Stimulated activated CD8-positive, alpha-beta memory T cell treated with anti-CD3 and anti-CD28 coated beads, Interleukin-7, amount 100 ng/mL, for 1 hour (primary cell): ENCODE measurements at places on chromosomes 4 and X.

DNA sequence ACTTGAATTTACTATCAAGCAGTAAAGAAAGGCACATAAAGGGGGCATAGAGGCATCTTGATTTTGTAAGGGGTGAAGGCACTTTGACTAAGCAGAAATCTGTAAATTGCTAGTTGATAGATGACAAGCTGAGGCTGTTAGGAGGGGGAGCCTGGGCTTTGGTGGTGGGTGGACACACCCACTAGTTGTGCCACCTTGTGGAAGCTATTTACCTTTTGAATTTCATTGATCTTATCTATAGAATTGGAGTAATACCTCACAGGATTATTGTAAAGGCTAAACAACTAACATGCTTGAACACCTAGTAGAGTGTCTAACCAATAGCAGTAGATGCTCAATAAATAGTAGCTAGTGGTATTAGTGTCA, 142.8 kb upstream of the KCNIP4 start:
- no peak for DNase-seq

DNA sequence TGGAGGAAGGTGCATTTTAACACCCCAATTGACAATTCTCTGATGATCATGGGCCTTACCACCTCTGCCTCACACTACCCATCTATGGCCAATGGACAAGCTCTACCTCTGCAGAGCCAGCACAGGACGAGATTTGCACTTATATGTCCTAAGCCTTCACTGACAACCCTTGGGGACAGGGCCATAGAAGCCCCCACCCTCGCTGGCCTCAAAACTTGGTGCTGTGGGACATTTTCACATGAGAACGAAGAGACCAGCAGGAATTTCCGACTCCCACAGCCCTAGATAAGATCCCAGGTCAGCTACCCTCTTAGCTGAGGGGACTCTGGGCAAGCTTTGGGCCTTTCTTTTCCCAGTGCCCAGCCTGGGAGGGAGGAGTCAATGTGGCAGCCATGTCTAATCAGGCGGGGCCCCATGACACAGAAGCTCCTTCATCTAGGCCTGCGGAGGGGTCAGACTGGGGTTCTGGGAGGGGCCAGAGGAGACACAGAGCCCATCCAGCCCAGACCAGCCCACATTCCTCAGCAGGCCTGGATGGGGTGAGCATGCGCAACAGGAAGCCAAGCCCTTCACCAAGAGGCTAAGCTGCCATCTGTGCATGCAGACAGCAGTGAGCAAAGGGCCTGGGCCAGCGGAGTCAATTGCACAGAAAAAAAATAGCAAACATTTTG, 12.1 kb downstream of the PJA1 start:
- no peak for DNase-seq

GRCh38 chr4:75714011-75714410, 10.4 kb upstream of the USO1 start:
- no peak for DNase-seq

- DNase-seq: no peak
Observed at GRCh38 chr4:67576059-67576466, 17.5 kb downstream of the STAP1 start.

- no peak for DNase-seq
Observed at GRCh38 chr4:153205757-153206156, 1.5 kb downstream of the TRIM2 start.

DNA sequence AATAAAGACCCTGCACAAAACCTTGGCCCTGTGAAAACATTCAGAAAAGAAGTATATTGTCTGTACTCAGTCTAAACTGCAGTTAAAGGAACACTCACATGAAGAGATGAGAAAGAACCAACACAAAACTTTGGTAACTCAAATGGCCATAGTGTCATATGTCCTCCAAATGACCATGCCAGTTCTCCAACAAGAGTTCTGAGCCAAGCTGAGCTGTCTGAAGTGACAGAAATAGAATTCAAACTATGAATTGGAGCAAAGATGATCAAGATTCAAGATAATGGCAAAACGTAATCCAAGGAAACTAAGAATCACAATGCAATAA, 739.3 kb upstream of the NDST4 start:
- DNase-seq: no peak

DNA sequence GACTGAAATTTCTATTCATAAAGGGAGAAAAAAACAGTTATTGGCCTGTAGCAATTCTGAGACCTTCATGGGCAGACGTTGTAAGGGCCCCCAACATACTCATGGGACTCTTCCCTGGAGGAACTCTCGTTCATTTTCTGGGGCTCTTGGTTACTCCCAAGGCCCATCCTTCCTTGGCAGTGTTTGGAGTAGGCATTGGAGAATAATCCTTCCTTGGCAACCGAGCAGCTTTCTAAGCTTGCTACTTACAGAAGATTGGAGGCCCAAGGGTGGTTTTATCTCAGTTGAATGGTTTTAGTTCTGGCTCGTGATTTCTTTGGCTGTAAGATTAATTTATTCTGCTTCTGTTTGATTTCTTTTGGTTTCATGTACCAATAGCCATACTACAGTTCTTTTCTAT, 50.4 kb downstream of the ALG13 start:
- no peak for DNase-seq

DNA sequence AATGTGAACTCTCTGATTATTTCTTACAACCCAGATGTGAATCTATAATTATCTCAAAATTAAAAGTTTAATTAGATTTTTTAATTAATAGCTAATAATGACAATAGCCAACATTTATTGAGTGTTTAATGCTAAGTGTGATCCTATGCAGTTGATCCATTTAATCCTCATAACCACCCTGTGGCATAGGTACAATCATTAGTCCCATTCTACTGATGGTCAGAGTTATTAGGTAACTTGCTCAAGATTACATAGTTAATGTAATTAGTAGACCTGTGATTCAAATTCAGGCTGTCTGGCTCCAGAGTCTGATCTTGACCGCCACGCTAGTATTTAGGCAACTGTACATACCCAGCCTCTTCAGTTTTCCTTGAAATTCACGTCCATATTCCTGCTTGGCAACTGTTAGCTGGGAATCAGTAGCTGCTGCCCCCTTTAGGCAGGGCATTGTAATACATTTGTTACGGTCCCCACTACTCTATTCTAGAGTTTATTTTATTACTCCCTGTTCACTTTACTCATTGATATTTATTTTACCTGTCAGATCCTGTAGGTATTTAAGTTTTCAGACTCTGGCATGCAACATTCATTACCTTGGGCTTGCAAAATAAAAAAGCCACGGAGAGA, 20.6 kb upstream of the TEC start:
- no peak for DNase-seq

- no peak for DNase-seq
Observed at GRCh38 chrX:27966492-27966891, 14.8 kb downstream of the DCAF8L1 start.

- no peak for DNase-seq
Observed at GRCh38 chr4:5452156-5452555, 256.2 kb downstream of the EVC2 start.

DNA sequence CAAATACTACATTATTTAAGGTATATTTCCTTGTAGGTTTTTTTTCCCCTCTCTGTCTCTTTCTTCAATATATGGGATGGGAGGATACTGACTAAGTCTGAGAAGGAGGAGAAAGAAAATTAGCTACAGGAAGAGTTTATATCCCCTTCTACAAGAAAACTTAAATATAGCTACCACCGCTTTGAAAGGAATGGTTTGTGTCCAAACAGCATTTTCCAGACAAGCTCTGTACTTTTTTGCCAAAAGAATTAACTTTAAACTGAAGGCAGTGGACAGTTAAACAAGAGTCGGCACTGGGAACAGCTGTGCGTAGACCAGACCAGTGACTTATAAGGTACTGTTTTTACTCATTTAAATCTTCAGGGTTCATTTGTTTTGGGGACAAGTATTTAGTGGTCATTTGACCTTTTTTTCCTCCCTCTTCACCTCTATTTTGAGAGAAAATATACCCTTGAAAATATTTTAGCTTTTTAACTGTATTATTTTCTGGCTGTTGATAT, 303.7 kb downstream of the ARHGAP24 start:
- DNase-seq: no peak

DNA sequence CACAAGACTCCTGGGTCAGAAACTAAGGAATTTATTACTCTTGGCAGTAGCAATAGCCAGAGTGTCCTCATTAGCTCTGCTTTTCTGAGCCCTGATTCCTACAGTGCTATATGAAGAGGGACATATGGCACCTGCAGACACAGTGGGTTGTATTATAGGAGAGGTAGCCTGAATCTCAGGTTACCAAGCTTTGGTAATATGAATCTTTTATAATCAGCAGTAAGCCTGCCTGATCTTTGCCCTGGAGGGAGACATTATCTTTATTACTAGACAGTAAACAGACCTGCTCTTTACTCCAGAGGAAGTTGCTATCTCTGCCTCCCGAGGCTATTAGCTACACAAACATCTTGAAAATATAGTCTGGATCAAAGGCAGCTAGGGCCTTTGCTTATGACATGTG, 62.5 kb upstream of the HOPX start:
- DNase-seq: no peak

DNA sequence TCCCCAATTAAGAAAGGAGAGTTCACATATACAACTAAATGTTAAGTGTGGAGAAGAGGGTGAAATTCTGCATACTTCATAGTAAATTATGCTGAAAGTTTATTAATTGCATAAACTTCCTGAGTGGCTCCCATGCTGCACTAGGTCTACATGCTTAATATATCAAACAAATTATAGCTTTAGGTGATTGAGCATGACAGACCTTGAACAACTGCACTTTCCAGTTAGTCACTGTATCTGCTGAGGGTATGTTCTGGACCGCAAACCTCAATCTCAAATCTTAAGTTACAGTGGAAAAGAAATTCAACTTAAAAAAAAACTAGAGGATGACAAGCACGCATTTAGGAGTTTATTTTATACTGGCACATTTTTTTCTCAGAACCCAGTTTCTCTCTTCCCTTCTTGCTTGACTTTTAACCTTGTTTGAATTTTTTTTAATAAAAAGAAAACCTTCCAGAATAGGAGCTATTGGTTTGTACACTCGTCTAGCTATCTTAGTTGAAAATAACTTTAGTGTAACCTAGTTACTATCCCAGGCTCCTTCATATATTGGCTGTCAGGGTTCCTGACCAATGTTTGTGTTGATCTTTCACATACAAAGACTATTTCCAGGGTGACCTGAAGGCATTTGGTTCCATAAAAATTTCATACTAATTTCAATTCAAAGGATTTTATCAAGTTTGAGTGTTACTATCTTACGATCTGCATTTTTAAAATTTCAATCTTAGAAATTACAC, 10.2 kb upstream of the FAM120C start:
- no peak for DNase-seq

GRCh38 chr4:67158666-67159065, 386.6 kb downstream of the CENPC start:
- no peak for DNase-seq

DNA sequence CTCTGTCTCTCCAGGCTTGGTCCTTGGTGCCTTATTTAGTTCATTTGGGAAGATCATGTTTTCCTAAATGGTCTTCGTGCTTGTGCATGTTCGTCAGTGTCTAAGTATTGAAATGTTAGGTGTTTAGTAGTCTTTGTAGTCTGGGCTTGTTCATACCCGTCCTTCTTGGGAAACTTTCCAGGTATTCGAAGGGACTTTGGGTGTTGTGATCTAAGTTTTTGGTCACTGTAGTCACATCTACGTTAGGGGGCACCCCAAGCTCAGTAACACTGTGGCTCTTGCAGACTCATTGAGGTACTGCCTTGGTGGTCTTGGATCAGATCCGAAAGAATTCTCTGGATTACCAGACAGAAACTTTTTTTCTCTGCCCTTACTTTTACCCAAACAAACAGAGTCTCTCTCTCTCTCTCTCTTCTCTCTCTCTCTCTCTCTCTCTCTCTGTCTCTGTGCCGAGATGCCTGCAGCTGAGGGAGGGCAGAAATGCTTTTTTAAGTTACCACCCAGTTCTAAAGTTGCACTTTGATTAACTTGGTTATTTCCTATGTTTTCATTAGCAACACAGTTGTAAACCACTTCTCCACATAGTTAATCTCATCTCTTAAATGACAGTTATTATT, 67.6 kb upstream of the SLC7A3 start:
- DNase-seq: no peak

- no peak for DNase-seq
Observed at GRCh38 chrX:9352694-9353411, 112.0 kb upstream of the TBL1X start.

DNA sequence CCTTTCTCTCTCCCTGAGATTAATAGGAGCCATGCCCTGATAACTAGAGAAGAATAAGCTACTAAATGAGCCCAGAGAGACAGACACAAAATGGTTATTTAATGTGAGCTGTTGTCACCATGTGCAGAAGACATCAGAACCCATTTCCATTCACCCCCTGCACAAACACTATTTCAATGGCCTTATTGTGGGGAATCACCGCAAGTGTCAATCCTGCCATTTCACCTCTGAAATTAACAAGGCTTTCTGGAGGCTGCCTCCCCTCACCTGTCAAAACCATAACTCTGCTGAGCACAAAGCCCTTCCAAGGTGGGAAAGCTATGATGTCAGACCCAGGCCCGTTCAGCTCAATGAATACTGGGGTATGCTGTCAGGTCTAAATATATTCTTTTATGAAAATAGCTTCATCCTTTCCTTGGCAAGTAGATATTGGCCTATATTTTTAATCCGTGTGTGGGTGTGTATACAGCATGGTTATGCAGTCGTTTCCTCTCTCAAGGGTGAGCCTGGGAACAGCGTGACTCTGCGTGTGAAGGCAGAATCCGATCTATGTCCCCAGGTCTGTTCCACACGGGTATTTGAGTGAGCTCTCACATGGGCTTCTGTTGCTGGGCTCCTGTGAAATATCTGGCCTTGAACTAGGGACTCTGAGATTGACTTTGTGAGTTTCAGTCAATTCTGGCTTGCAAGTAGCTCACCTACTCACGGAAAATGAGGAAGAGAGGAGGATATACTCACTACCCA, 266.3 kb downstream of the FBXW7 start:
- no peak for DNase-seq

GRCh38 chr4:71240094-71240493, 98.7 kb upstream of the SLC4A4 start:
- no peak for DNase-seq

DNA sequence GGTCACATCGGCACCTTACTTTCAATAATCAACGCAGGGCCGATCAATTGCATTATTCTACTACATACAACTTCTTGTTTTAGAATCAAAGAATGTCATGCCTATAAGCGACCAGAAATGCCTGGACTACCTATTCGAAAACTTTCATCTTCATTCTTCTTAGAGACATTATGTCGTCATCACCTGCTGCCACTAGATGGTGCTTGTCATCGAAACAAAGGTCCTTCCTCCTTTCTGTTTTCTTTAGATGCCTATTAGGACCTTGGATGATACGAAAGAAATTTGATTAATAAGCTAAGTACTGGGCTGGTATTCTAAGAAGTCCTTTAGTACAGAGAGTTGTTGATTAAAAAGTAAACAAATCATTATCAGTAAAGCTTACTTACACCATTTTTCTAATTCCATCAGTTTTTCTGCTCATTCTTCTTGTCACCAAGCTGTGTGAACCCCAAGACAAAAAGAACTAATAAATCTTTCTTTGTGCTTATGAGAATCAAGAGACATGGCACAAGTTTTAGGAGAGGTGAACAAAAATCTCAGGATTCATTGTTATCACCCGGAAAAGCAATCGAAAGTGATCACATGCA, 154.5 kb upstream of the SLC4A4 start:
- DNase-seq: peak; percentile 5

GRCh38 chrX:45740291-45740690, 539.6 kb upstream of the DIPK2B start:
- DNase-seq: no peak

- DNase-seq: no peak
Observed at GRCh38 chr4:156496797-156497196, 474.8 kb downstream of the PDGFC start.

GRCh38 chr4:133498149-133498548, 349.1 kb downstream of the PCDH10 start:
- DNase-seq: no peak
